ENCODE measurements at places on chromosomes 7 and 10.
A peak's percentile ranks its signal among the peaks of the same experiment; 100 is the strongest.

DNA sequence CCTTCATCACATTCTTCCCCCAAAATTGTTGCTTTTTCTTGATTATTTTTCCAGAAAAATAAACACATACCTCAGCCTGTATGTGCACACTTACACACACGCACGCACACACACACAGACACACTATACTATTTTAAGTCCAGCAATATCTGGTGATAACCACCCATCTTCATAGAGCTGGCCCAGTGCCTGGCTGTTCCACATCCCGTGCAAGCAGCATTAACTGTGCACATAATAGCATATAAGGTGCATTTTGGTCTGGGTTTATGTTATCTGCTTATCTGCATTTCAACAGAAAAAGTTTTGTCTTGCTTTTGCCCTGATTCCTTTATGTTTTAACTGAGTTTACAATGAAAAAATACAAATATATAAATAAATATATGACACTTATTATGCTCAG, 143.1 kb upstream of the KLF6 start:
- DNase-seq = no peak

GRCh38 chr7:132519936-132520335, 56.3 kb downstream of the PLXNA4 start:
- DNase-seq = peak; percentile 46

DNA sequence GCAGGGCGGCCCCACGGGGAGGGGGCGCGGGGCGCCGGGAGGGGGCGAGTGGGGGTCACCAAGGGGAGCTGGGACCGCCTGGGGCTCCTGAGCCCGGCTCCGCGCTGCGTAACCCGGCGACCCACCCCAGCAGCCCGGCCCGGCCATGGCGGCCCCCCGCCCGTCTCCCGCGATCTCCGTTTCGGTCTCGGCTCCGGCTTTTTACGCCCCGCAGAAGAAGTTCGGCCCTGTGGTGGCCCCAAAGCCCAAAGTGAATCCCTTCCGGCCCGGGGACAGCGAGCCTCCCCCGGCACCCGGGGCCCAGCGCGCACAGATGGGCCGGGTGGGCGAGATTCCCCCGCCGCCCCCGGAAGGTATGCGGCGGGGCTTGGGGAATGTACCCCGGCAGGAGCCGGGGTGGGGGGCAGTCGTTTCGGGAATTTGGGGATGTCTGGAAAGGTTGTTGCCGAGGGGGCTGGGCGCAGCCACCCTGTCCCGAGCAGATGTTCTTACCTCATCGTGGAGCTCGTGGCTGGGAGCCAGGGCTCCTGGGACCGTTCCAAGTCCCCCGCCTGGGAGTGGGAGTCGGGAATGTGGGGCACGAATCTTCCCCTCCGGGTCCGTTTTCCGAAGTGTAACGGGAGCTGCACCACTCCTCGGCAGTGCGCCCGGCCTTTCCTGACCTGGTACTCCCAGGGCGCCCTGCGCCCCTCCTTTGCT, 431 bp downstream of the ZYX start:
- peak; percentile 73 for DNase-seq

GRCh38 chr7:131537571-131537978, 18.9 kb downstream of the PODXL start:
- no peak for DNase-seq

DNA sequence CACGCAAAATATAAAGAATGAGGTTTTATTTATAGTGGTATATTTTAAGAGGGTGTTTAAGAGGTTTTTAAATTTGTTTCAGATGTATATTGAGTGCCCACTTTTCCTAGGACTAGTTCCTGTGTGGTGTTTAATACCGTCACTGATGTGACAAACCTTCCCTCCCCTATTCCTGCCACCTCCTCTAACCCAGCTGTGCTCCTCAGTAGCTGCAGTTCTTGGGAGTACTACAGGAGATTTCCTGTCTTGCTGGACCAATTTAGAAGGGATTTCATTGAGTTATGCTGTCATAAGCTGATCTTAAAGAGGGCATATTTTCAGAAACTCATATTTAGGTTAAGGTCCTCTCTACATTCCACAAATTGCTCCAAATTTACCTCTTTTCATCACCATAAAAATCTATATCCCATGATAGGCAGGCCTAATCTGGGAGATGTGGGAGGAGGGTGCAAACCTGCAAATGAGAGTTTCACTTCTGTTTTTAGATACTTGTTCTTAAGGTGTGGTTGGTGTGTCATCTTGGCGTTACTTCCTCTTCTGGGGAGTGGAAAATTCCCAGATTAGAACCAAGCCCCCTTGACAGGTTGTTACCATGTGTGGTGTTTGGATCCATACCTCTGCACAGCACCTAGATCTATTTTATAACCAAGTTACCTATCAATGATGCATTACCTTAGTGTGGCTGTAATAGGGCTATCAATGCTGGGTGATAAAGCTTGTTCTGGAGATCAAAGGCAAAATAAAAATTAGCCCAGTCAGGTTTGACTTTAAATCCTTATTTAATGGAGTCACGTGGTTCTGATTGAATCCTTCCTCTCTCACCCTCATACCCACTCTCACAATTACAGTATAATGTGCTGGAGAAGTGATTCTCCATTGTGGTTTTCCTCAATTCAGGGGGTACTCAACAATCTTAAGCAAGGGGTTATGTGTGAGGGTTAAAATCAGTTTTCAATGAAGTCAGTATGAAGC, 141.1 kb downstream of the CDK14 start:
- no peak for DNase-seq

DNA sequence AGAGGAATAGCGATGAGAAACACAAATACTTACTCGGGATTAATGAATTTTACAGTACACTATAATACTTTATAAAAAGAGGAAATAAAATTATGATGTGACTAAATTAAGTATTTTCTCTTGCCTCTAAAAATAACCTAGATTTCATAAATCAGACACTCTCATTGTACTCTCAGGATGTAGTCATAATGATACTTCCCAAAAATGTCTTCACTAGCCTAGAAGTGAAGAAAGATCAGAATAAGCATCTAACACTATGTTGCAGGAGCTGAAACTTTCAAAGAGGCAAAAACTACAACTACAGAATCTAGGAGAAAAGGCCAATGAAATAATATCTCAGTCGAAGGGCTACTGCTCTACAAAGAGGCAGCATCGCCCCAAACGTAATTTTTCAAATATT, 49.4 kb downstream of the DNAJC1 start:
- no peak for DNase-seq

DNA sequence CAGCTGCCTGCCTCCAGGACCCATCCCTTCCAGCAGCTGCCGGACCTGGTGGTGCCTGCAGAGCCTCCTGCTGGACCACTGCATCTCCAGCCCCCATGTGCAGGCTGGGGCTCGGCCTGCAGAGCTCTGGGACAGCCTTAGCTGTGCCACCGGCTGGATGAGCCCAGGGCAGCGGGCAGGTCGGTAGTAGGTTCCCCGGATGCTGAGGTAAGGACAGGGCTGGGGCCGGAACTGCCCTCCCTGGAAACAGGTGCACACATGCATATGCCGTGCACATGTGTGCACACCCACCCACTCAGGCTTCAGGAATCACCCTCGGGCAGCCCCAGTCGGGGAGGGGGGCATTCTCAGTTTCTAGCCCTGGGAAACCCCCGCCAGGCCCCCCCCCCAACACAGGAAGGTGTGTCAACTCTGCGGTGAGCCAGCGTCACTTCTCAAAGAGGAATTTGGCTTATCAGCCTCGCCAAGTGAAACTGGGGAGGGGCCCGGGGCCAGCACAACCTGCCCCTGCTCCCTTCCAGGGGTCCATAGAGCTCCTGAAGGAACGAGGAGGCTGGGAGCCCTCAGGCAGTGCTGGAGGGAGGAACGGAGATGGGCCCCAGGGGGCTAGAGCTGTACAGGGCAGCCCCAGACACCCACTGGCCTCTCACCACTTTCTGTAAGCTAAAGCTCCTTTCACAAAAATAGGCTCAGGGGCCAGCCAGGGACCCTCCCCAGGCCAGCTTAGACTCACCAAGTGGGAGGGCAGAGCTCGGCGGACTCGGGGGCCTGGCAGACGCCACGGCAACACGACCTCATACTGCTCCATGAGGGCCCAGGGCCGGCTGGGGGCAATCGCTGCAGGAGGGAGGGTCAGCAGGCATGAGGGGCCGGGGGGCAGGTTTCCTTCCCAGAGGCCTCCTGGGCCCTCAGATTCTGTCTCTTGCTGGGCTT, 1.7 kb downstream of the ADAM8 start:
- DNase-seq = no peak

GRCh38 chr10:80197972-80198916, 7.1 kb downstream of the ANXA11 start:
- no peak for DNase-seq

DNA sequence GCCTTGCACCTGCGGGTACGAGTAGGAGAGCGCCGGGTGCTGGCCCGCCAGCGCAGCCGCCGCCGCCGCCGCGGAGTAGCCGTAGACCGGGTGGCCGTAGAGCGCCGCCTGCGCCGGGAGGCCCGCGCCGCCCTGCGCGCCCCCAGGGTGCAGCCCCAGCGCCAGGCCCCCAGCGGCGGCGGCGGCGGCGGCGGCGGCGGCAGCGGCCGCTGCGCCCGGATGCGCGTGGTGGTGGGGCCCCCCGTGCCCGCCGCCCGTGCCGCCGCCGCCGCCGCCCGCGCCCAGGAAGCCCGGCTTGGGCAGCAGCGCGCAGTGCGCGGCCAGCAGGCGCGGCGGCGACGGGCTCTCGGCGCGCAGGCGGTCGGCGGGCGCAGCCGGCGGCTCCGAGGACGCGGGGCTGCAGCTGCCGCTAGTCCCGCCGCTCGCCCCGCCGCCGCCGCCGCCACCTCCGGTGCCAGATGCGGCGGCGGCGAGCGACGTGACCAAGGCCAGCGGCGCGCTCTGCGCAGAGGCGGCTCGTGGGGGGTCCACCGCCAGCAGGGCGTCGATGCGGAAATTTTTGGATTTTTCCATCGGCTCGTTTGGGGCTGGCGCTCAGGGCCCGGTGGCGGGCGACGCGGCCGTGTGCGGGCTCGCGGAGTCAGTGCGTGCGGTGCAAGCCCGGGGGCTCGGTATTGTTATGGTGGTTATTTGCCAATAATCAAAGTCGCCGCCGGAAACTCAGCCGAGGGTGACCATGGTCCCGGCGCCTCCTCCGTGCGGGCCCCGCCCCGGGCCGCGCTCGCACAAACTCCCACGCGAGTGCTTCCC, 480 bp downstream of the MNX1 start:
- no peak for DNase-seq

GRCh38 chr7:50185208-50185607, 92.2 kb upstream of the ZPBP start:
- no peak for DNase-seq

Data from head of caudate nucleus (tissue), 42 donors.